NCI-H187 treated with DMSO at 0.1 percent for 48 hours (cell line): ENCODE measurements at places on chromosomes 7 and 10.
A peak's percentile ranks its signal among the peaks of the same experiment; 100 is the strongest.

DNA sequence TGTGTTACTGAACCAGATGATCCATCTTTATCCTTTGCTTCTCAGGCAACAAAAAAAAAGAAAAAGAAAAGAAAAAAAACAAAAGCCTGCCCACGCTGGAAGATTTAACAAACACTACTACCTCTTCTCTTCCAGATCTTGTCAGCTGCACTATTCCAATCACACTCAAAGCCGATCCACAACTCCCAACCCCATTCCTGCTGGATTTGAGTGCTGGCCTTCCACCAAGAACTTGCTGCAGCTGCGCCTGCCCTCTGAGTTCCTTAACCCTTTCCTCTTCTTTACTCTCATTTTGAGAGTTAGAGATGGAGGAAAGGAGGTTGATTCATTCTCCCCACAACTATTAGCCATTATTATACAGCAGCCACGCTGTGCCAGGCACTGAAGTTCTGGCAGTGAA is 16.0 kb upstream of the ITGA8 start:
- DNase-seq = no peak

GRCh38 chr10:1297566-1298301 is 241.5 kb downstream of the WDR37 start:
- no peak for DNase-seq

DNA sequence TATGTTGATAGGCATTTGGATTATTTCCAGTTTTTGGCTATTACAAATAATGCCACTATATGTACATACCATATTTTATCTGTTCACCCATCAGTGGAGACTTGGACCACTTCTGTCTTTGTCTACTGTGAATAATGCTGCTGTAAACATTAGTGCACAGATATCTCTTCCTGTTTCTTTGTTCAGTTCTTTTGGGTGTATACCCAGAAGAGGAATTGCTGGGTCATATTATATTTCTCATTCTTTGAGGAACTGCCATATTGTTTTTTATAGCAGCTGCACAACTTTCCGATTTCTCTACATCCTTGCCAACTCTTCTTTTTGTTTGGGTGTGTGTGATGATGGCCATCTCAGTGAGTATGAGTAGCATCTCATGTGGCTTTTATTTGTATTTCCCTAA is 218.0 kb downstream of the LRMDA start:
- DNase-seq = no peak

GRCh38 chr7:37713613-37714012 is 30.0 kb downstream of the GPR141 start:
- no peak for DNase-seq

DNA sequence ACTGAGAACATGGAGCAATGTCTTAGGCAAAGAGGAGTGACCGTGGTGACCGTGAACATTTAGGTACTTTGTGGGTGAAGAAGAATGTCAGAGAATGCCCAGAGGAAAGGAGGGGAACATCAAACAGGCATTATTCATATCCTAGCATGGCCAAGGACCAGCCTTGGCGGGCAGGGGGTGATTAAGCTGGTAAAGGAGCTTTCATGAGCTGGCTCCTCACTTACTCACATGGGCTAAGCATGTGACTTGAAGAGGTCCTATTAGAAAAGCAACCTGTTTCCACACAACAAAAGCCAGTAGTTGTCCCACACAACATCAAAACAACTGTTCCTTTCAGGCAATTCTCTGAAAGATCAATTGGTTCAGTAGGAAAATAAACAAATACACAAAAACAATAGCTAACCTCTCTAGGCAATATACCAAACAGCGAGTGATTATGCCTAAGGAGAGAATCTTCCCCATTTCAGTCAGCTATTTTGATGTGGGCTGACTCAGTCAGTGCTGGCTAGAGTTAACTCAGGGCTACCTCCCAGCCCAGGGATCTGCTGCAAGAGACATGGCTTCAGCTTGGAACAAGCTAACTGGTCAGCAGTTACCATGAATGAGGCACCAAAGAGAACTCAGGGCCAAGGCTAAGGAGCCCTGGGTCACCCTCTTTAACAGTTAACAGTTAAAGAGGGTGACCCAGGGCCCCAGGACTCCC is 283.5 kb downstream of the ARHGAP12 start:
- no peak for DNase-seq

GRCh38 chr7:114648680-114649079 is 234.1 kb downstream of the FOXP2 start:
- no peak for DNase-seq

DNA sequence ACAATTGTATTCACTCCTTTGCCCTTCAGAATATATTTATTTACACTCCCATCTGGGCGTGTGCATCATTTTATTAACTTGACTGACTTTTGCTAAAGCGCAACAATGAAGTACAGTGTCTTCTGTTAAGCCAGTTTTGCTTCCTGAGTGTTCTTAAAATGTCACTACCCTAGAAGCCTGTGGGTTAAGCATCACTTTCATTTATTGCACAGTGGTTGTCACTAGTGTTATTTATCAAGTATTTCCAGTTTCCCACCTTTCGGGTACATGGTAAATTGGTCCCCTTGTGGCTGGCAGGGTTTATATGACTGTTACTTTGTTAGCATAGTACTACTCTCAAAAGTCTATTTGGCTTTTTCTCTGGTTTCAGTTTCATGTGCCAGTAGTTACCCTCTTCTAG is 3.3 kb downstream of the HILPDA start:
- DNase-seq = no peak

- no peak for DNase-seq
These were observed 80.0 kb downstream of the CELF2 start for GRCh38 chr10:11097686-11098085.

GRCh38 chr7:27921081-27921836 is 181.3 kb downstream of the TAX1BP1 start:
- peak; percentile 46 for DNase-seq
